Right forelimb (tissue), 1 donor: ENCODE measurements at places on chromosomes 2 and 18.

GRCh38 chr2:231644426-231644825, 51.8 kb downstream of the TEX44 start:
- DNase-seq: no peak

GRCh38 chr2:181143790-181144300, 163.4 kb downstream of the UBE2E3 start:
- DNase-seq: no peak

GRCh38 chr2:186927185-186927866, 78.4 kb upstream of the ZSWIM2 start:
- no peak for DNase-seq

- no peak for DNase-seq
Measured at GRCh38 chr18:38752430-38752829, 1186.8 kb upstream of the CELF4 start.

- no peak for DNase-seq
Measured at GRCh38 chr2:161068670-161069069, 91.6 kb upstream of the TANK start.

- DNase-seq: no peak
Measured at GRCh38 chr2:42009657-42010580, 37.9 kb upstream of the PKDCC start.

GRCh38 chr18:32930695-32931301, 158.0 kb upstream of the KLHL14 start:
- no peak for DNase-seq
